ENCODE measurements at places on chromosomes 2 and 18.

- DNase-seq: no peak
Observed at GRCh38 chr18:13256444-13257305, 38.1 kb downstream of the LDLRAD4 start.

DNA sequence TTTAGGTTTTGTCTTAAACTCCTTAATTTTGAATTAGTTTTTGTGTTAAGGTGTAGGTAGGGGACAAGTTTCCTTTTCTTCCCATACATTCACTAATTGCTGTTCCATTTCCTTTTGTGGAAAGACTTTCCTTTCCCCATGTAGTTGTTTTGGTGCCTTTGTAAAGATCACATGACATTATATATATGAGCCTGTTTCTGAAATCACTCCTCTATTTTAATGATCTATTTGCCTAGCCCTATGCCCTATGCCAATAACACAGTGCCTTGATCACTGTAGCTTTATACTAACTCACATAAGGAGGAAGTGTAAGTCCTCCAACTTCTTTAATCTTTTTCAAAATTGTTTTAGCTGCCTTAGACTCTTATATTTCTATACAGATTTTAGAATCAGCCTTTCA lies 211.9 kb downstream of the PPP1R1C start:
- no peak for DNase-seq

DNA sequence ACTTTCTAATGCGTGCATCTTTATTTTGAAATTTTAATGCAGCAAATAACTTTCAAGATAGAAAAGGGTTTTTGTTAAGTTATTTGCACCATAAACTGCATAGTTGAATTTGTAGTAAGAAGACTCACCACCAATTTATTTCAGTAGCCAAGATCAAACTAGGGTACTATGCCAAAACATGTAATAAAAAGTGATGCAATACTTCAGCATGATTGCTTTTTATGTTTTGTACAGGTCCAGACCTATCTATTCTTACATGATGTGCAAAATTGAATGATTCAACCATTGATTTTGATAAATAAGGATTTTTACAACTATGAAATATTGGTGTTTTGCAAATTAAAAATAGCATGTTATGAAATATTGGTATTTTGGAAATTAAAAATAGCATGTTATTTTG lies 26.7 kb downstream of the AGPS start:
- DNase-seq: no peak

GRCh38 chr2:80281049-80281448 lies 23.5 kb downstream of the LRRTM1 start:
- DNase-seq: no peak

DNA sequence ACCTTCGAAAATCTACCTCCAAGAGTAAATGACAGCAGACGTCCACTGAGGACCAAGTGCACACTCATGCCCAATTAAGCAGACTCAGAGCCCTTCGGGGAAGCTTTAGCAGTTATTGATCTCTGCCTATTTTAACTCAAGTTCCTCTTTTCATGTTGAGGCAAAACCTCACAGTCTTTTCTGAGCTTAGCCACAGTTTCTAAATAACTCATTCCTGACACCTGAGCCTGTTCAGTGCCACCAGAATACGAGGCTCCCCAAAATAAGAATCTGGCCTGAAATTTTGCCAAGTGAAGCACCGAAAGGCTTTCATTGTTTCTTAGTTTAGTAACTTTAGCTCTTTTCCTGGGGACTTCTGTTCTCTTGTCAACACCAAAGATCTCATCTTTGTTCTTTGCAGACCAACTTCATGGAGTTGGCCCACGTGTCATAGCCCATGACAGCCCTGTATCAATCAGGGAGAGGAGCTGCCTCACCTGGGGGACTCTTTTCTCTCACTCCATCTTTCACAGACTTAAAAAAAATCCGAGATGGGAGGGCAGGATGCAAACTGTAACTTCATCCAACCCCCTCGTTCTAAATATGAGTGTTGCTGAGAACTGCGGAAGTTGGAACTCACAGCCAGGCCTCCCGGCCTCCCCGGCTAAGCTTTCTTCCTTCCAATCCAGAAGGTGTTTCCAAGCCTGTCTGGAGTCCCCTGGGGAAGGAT lies 22.2 kb downstream of the INPP5D start:
- DNase-seq: no peak

- DNase-seq: no peak
Observed at GRCh38 chr2:199136681-199137080, 321.1 kb downstream of the SATB2 start.

DNA sequence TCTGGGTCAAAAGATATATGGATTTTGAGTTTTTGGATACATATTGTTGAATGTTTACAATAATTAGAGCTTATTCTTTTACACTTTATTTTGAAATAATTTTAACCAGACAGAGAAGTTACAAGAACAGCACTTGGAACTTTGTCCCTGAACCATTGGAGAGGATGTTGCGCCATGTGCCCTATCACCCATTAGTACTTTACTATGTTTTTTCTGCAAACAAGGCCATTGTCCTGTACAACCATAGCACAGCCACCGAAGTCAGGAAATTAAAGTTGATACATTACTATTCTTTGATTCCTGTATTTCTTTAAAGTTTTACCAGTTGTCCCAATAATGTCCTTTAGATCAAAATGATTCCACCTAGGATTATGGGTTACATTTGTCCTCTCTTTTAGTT lies 188.8 kb downstream of the ACKR3 start:
- no peak for DNase-seq

Data from germinal center (tissue), 1 donor.